ENCODE measurements at places on chromosomes 5 and 9.

GRCh38 chr5:169875731-169876130 is 104.6 kb downstream of the INSYN2B start:
- no peak for DNase-seq

DNA sequence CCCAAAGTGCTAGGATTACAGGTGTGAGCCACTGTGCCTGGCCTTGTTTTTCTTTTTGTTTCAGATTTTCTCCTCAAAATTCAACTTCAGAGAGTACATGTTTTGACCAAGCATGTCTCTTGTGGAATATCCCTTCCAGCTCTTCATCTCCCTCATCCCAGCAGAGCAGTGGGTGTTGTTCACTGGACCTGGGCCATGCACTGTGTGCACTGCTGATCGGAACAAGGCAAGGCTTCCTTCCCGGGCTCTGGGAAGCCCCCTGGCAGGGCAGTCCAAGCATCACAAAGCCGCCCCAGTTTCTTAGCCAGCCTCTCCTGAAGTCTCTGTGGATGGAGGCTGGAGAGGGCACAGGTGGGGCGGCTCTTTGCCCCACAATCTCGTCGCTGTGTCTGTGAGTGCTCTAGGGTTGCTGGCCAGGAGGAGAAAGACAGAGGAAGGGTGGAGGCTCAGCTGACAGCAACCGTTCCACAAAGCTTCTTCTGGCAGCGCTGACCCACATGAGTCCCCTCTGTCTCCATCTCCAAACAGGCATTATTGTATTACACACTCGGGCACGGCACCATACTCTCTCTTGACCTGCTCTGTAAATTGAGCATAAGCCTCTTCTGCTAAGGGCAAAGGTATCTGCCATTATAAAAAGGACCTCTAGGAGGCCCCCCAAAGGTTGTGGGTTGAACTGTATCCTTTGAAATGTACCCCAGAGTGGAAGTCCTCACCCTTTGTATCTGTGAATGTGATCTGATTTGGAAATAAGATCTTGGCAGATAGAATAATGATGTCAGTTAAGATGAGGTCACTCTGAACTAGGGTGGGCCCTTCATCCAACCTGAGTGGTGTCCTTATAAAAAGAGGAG is 89.6 kb downstream of the TARS1 start:
- peak; percentile 27 for DNase-seq

DNA sequence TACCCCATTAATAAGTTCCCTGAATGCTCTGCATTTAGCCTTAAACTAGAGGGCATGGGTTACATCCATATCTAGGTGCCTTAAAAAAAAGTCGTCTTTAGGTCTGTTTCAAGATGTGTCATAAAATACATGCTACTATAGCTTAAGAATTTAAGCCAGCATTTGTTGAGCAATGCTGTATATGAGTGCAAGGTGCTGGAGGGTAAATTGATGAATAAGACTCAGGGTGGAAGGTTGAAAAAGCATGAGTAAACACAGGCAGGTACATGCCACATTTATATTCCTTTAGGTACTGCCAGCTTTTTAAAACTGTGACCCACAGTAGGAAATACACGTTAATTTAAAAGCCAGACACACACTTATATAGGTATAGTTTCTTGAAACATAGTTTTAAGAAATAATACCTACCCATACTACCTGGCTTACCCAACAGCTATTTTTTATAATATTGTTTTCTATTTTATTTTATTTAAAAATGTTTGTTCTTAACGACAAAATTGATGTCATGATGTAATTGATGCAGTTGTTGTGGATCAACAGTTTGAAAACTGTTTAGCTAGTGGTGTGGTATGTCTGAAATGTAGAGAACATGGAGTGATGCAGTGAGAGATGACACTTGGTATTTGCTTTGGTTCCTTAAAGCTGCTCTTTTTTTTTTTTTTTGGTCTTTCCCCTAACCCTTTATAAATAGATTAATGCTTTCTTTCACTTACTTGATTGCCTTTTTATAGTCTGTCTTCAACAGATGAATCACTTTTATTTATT is 3.9 kb downstream of the HMGCR start:
- no peak for DNase-seq

DNA sequence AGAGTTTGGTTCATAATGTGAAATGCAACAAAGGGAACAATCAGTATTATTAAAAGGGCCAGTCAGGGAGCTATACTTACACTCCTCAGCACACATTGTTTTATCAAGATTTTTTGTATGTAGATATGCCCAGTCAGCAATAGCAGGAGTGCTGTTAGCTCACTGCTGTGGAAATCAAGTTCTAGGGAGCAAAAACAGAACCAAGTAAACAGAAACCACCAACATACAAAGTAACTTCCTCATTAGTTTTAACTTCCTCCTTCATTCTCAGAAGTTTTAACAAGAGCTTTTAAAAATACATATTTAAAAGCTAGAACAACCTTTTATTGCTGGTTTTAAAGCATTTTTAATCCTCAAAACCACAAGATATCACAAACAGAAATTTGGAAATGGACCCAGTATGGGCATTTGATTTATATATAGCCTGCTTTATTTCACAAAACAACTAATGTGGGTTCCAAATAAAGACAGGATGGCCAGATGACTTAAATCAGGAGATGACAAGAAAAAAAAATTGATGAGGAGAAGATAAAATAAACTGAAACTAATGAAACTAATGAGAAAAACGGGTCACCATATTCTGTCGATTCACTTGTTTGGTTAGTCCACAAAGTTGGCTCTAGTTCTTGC is 178.5 kb downstream of the ADAMTS12 start:
- DNase-seq: no peak

DNA sequence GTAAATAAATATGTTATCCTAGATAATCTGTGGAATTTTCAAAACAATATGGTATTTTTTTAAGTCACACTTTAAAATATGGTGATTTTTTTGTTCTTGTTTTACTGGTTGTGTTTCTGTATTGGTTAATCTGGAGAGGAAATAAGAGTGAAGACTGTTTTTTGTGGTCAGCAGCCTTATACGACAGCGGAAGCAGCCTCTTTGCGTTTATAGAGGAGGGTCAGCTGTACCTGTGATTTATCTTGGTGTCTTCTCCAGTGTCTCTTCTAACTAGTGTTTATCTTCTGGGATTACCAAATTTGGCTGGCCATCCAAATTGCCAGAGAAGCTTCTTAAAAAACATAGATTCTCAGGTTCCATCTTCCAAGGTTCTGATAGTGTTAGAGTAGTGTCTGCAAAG is 58.7 kb downstream of the ICE1 start:
- DNase-seq: no peak

GRCh38 chr5:140319833-140320232 is 16.9 kb upstream of the PFDN1 start:
- DNase-seq: no peak

- peak; percentile 91 for DNase-seq
Observed at GRCh38 chr5:5492087-5492933, 69.8 kb downstream of the ICE1 start.

DNA sequence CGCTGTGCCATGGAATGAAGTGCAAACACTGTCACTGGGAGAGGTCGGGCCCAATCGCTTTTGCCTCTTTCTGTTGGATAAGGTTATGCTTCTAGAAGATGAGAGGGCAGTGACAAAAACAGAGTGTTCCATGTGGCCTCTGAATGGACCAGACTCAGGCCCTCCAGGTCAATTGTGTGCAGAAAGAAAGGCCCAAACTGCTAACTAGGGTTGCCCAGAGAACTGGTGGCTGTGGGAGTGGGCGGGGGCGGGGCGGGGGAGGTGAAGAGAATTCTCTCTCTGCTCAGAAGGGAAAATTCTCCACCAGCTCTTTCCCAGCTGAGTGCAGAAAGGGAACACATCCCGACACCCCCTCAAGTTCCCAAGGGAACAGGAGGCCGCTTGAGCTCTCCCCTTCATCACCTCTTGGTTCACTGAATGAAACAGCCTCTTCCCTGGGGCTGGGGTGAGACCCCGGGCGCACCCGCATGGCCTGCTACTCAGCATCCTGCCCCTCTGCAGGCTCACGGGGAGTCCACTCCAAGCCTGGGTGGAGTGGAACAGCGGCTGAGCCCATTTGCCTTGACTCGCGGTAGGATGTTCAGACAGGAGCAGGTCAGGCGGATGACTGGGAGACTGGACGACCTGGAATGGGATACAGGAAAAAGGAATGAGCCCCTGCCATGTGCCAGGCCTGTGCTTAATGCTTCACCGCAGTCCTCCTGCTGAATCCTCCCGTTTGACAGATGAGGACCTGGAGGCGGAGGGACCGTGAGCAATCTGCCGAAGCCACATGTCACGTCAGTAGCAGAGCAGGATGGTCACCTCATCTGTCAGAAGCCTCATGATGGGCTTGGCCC is 93.8 kb upstream of the FANCC start:
- no peak for DNase-seq

GRCh38 chr5:64074533-64074932 is 91.1 kb upstream of the RNF180 start:
- DNase-seq: peak; percentile 68

- DNase-seq: peak; percentile 51
Observed at GRCh38 chr9:112086627-112087026, 88.5 kb downstream of the SUSD1 start.

DNA sequence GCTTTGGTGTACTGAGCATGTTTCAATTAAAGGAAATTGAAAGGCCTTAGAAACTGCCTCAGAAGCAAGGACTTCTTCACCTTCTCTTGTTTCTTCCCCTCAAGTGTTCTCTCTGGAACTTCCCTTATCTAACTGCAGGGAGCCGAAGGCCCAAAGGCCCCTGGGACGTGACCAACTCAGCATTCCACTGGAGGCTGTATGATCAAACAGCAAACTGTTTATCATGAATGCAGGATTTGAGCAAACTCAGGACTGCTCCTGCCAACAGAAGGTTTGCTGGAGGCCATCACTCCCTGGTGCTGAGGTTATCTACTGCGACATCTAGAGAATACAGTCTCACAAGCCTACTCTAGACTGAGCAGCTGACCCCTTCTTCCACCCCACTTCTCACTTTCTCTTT is 4.8 kb upstream of the CDH10 start:
- DNase-seq: no peak

GRCh38 chr5:20555034-20555433 is 567.0 kb upstream of the CDH18 start:
- no peak for DNase-seq

- DNase-seq: no peak
Observed at GRCh38 chr5:180647465-180647864, 1.9 kb downstream of the FLT4 start.

- DNase-seq: no peak
Observed at GRCh38 chr9:113594484-113595299, 131.2 kb downstream of the RGS3 start.

DNA sequence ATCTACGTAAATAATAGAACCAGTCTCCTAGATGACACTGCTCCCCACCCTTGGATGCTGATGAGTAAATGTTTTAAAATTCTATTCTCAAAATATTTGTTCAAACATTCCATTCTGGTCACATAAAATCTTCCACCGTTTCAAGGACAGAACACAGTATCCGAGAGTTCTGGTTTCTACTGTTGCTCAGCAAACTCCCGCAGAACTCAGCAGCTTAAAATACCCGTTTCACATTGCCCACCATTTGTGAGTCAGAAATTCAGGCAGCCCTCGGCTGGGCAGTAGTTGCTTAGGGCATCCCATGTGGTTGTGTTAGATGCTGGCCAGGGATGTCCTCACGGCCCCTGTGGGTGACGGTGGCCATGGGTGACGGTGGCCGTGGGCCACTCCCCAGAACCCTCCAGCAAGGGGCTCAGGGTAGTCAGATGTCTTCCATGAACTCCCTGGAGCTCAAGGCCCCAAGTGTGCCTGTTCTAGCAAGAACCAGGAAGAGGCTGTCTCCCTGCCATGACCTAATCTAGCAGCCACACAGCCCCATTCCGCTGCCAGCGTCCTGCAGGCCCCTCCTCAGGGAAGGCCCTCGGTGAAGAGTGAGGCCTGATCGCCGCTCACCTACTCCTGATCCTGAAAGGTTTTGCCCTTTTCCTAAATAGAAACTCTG is 17.4 kb downstream of the MGAT1 start:
- DNase-seq: no peak

GRCh38 chr9:125696106-125696647 is 10.8 kb downstream of the MAPKAP1 start:
- no peak for DNase-seq

DNA sequence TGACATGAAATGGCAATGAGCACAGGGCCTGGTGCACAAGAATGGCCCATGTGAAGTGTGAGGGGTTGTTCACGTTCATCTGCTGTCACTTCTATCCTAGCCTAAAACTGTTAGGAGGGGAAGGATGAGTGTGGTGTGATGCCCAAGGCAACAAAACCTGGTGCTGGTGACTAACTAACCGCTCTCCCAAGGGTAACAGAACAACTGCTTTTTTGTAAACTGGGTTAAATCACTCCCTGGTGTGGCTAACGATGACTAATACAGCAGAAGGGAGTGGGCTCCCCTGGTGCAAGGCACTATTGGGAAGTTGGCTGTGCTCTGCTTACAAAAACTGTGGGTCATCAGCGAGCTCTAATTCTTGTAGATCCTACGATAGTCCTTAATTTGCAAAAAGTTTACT is 103.2 kb upstream of the VCAN start:
- DNase-seq: no peak

DNA sequence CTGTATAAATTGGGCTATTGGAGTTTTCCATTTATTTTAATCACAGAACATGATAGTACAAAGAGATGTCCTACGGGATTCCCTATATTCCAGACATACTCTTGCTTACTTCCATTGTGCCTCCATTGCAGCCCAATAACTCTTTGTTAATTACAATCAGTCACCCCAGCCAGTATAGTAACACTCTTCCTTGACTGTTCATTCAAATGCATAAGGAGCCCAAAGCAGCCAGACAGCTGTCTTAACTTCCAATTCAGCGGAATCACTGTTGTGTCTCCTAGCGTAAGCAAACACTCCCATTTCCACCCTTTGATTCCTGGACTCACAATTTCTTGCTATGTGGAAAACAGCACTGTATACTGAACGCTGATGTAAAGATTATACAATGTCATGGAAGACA is 942.3 kb downstream of the TAF11L14 start:
- no peak for DNase-seq

- peak; percentile 24 for DNase-seq
Observed at GRCh38 chr9:78023003-78023741, 8.4 kb downstream of the GNAQ start.

DNA sequence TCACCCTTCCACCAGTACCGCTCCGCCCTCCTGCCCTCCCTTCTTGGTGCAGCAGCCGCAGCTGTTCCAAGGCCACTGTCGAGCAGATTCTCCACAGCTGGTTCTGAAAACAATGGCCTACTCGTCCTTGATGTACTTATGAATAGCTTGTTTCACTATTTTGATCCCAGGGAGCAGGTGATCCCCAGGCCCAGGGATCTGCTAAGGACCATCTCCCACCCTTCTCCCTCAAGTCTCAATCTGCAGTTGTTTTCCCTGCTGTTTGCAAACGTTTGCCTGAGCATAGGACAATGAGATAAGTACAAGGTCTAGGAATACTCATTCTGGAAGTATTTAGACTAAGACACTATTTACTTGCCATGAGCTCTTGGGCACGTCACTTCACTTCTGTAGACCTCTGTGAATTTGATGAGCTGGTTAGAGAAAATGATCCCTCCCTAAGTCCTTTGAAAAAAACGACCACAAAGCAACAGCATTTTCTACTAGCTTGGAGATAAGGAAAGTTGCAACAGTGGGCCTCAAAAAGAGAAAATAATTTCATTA is 1.8 kb downstream of the LURAP1L start:
- no peak for DNase-seq
